ENCODE measurements at places on chromosomes 16 and 17. TPM values are rescaled to one million over a fixed set of nuclear protein-coding genes. Genes with fewer than 3 reads are reported as not detected.

The FOXN1 gene
- 14.8 TPM for total RNA-seq

The NUBP1 gene
- total RNA-seq: 21.5 TPM

The SOX8 gene
- total RNA-seq: 0.16 TPM

The CIBAR2 gene
- total RNA-seq: not detected

The RNF222 gene
- total RNA-seq: 10.8 TPM

The ADAD2 gene
- total RNA-seq: 1.1 TPM

- peak; percentile 56 for ATAC-seq
Measured at GRCh38 chr17:57455063-57455914, 199.0 kb downstream of the MSI2 start.

- no peak for ATAC-seq
Measured at GRCh38 chr17:12627177-12627629, 38.5 kb upstream of the MYOCD start.

- no peak for ATAC-seq
Measured at GRCh38 chr17:5785867-5786509, 201.7 kb upstream of the NLRP1 start.

- ATAC-seq: peak; percentile 4
Measured at GRCh38 chr17:2795441-2796163, 636 bp upstream of the RAP1GAP2 start.

DNA sequence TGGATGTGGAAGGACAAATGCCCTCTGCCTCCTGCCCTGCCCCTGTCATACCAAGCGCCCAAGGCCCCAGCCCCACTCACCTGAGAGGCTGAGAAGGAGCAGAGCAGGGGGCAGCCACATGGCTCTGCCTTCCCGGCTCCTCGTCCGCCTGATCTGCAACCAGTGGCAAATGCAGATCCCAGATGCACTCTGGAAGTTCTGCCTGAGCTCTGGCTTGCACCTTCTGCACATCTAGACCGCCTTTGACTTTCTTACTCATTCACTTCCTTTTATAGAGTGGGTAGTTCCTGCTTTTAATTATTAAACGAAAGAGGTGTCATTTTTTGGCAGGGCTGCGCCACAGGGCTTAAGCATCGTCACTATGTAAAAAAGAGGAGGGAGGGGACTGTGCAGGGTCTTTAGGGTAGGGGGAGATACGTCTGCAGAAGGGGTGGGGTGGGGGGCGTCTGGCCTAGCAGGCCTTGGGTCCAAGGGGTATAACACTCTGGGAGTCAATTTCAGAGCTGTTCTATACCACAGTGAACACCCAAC lies at the start of gene CD300LB:
Gene CD300LB, minus strand, starts transcription at position 245 of the 531 bp plus-strand sequence. Its CDS starts 125 bp downstream, at position 120.
- peak; percentile 23 for ATAC-seq

DNA sequence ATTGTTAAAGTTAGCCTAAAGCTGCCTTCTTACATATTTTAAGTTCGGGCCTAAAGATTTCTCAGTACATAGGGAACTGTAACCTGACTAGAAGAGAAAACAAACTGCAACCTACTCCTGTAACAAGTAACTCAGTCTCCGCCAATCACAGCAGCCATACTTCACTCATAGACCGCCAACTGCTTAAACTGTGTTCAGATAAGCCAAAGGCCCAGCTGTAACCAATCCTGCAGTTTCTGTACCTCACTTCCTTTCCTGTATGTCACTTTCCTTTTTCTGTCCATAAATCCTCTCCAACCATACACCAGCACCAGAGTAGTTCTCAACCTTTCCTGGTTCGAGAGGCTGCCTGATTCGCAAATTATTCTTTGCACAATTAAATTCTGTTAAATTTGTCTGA lies 41.5 kb downstream of the GLG1 start:
- no peak for ATAC-seq

DNA sequence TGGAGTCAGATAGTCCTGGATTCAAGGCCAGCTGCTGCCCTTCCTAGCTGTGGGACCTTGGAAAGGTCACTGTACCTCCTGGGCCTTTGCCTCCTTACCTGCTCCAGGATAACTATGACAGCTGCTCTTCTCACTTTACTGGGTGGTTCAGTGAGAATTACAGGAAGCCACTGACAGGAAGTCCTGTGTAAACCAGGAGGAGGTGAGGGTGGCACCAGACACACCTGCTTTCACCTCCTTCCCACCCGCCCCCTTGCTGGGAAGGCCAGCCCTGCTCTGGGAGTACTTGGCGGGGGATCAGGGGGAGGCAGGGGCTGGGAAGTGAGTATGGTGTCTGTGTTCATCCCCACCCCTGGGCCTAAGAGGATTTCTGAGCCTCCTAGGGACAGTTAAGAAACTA lies 42.6 kb downstream of the CPNE2 start:
- peak; percentile 31 for ATAC-seq

DNA sequence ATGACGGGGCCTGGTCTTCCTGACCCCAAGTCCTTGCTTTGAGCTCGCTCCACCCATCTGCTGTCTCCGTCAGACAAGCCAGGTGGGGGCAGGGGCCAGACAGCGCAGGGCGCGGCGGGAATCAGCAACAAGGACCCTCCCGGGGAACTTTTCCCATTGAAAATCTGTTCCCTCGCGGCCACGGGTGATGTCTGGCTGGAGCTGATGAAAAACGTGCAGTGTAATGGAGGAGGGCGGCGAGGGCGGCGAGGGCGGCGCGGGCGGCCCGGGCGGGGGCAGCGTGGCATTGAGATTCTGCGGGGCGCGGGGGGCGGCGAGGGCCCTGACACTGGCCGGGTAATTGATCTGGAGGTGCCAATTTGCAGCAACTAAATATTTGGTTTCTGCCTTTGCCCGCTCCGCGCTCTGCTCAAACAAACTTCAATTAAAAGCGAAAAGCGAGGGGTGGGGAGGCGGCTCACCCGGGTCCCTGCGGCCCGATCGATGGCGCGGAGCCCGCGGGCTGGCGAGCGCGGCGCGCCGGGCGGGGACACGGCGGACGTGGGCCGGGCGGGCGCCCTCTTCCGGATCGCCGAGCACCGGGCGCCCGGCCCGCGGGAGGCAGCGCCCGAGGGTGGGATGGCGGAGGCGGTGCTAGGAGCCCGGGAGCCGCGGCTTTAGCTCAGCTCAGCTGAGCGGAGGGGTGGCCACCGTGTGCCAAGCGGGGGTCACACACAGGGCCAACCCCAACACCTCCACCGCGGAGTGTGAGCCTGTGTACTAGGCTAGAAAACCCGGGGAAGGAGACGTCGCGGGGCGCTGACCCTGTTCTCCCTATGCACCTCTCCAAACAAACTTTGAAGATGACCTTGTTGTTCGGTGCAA lies 32.4 kb downstream of the DCAKD start:
- ATAC-seq: peak; percentile 51

DNA sequence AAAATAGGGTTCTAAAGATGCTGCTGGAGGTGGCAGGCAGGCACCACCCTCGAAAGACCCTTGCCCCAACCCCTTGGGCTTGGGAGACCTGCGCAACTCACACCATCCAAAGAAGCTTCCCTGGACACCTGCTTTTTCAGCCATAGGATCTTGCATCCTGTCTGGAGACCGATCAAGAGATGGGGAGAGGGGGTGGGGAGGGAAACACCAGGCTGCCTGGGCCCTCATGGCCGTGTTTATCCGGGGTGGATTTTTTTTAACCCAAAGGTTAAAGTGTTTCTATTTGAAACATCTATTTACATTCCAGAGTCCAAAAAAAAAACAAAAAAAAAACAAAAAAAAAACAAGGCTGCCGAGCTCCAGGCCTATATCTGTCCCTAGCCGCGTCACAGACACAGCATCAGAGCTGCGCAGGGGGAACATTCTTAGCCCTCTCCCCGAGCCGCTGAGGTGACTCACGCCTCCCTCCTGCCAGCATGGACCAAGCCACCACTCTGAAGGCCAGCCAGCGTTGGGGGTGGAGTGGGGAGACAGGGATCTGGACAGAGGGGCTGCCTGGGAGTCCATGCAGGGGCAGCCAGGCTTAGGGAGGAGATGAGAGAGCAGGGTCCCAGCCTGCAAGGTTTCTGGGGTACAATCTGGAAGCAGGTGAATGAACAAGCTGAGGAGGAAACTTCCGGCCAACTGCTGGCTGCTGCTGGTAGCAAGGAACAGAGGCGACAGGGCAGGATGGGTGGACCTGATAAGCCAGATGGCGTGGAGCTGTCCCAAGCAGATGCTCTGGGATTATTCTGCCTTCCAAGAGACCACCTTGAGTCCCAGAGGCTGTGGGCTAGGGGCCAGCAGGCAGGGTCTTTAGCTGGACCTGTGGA lies 14.8 kb downstream of the HDAC5 start:
- ATAC-seq: no peak

- no peak for ATAC-seq
Measured at GRCh38 chr17:64639516-64639915, 22.6 kb downstream of the SMURF2 start.

- ATAC-seq: no peak
Measured at GRCh38 chr16:5865236-5865635, 767.6 kb upstream of the EEF2KMT start.

GRCh38 chr17:77211681-77212080 lies 70.9 kb downstream of the SEC14L1 start:
- ATAC-seq: no peak

DNA sequence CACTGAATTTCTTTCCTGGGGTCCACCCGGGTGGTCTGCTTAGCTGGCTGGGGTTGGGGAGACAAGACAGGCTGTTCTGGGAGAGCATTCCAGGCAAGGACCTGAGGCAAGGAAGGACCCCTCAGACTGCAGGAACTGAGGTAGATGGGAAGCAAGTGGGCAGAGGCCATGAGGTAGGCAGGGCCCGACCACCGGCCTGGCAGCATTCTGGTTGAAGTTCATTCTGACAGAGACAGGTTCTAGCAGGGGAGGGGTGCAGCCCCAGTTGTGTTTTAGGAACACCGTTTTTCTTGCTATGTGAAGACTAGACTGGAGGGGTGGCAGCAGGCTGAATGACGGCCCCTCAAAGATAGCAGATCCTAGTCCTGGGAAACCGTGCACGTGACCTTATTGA lies 17.5 kb downstream of the B9D1 start:
- no peak for ATAC-seq

DNA sequence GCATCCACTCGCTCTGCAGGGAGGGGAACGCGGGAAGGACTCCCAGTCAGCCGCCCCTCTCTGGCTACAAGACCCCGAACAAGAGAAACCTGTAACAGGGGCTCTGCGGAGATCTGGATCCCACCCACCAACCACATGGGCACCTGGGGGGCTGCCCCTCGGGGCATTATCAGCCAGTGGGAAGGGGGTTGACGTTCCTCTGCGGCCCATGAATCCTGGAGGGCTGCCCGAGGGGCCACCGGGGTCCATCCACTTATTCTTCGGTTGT lies 1.8 kb upstream of the PCGF2 start:
- ATAC-seq: no peak

DNA sequence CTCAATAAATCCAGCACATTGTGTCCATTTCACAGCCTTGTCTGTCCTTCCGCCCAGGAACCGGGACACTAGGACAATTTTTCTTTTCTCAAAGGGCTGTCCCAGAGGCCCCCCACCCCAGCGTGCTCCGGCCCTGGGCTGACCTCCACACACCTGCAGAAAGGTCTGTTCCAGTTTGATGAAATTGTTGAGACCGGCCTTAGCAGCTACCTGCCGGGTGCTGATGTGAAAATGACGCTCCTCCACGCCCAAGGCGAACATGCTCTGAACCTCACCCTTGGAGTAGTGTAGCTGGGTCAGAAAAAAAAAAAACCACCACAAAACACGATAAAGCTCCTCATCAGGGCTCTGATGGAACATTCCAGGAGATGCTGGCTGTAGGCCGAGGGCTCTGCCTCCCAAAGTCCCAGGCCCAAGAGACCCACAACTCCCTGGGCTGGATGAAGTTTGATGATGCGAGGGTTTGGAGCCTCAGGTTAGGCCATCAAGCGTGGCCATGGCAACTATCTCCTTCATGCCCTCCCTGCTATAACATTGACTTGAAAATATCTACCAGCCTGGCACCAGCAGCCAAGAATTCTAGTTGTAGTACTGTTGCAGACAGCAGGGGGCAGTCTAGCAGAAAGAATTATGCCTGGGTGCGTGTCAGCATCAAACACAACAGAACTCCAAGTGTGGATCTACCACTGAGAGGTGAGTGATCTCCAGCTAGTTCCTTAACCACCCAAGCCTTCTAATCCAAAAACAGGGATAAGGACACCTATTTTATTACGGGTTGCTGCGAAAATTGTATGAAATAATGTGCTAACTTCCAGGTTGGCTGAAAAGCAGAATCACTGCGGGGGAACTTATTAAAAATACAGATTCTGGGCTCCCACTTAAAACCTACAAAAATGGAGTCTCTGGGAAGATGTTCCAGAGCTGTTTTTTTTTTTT lies 62.1 kb downstream of the RMI2 start:
- peak; percentile 79 for ATAC-seq

DNA sequence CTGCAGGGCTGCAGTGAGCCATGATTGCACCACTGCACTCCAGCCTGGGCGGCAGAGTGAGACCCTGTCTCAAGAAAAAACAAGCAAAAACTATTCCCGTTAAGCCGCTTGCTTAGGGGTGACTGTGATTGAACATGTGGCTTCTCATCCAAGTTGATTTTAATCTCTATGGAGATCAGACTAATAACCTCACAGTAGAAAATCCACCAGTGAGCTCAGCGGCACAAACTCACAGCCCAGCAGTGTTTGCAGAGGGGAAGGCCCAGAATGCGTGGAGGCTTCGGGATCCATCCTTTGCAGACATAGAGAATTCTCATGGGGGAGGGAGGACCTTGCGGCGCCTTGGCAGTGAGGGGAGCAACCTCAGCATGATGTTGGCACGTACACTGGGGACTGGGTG lies 7.4 kb downstream of the BANP start:
- ATAC-seq: no peak

GRCh38 chr16:47413041-47413440 lies 47.8 kb downstream of the ITFG1 start:
- no peak for ATAC-seq

DNA sequence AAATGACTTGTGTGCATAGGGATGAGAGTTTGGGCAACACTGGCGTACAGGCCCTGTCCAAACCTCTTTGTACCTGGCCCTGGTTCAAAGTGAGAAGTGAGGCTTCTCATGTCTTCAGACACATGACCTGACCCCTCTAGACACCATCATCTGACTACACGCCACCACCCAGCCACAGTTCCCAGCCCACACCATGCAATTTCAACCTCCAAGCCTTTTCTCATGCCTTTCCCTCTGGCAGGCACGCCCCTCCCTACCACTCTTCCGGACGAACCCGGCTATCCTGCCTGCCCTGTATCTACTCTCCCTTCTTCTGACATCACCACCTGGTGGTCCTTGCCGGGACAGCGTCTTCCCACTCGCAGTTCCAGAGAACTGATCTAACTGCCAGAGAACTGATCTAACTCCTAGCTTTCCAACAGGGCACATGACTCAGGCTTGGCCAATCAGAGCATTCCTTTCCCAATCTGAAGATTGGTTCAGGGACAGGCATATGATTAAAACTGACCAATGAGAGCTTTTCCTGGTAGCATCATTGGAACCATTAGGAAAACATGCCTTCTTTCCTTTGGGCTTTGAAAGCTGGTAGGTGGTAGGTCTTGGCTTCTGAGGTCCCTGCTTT lies 27.1 kb upstream of the IL21R start:
- peak; percentile 79 for ATAC-seq

DNA sequence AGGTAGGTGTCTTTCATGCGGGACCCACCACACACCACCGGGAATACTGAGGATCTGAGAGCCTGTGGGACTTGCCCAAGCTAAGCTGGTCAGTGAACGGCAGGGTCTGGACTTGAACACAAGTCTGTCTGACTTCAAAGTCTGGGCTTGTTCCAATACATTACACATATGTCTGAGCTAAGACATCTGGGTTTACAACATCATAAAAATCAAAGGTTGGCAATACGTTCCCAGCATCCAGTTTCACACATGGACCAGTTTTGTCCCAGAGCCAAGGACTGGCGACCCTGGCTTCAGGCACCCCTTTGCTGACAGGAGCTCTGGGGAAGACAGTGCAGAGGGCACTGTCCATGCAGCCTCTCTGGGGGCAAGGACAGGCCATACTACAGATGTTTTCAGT lies 27.9 kb upstream of the AXIN2 start:
- no peak for ATAC-seq

All from esophagus mucosa (tissue), 1 donor.